Smooth muscle cell of the brain vasculature (primary cell): ENCODE measurements at places on chromosomes 1 and 21.

GRCh38 chr1:60572378-60572777 lies 498.8 kb upstream of the C1orf87 start:
- DNase-seq: no peak

DNA sequence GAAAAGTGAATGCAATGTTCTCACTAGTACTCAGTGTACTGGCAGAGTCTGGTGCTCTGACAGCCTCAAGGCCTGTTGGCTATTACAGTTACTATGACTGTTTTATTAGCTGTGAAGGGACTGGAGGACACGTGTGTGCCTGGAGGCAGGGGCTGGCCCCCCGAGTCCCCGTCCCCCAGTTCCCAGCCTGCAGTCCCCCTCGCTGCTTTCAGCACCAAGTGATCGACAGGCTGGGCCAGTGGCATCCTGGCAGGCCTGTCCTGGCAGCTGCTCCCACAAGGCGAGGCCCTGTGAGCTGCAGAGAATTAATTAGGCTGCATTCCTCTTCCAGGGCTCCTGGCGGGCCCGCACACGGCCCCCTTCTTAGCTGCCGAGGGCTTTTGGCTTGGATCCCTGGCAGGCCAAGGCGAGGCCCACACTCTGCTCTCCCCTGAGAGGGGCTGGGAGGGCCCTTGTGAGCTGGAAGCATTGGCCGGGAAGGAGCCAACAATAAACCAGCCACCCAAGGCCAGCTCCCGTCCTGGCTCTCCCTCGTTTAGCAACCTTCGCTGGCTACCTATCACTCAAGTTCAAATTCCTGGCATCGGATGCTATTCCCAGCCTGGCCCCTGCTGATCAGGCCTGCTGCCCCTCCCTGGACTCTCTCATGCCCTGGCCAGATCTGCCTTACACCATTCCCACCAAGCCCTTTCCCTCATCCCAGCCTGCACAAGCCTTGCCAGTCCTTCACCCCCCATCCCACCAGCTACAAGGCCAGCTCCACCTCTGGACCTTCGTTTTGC lies 9.8 kb downstream of the EDN2 start:
- DNase-seq: no peak

DNA sequence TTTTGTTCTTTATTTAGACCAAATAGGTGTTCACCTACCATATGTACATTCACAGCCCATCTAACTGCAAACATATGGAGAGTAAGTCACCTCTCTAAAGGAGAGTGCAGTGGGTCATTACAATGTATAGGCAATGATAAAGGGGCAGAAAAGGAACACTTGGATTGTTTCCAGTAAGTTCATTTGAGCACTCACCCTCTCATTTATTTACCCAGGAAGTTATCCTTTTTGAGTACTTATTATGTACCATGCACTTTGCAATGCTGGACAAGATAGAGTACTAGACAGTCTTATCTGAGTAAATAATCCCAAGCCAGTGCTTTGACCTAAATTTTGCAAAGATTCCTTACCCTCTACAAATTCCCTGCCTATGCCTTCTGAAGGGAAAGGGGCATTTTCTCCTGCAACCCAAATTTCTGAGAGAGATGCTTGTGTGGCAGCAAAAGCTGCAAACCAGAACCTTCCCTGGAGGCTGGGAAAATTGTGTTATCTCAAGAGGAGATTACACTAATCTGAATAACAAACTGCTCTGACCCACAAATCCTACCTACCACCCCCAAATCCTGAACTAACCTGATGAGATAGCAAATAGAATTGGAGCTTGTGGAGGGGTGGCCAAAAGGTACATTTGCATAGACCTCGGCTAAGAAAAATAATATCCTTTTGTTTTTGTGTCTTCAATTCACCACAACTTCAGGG lies 18.6 kb upstream of the RGS8 start:
- no peak for DNase-seq

DNA sequence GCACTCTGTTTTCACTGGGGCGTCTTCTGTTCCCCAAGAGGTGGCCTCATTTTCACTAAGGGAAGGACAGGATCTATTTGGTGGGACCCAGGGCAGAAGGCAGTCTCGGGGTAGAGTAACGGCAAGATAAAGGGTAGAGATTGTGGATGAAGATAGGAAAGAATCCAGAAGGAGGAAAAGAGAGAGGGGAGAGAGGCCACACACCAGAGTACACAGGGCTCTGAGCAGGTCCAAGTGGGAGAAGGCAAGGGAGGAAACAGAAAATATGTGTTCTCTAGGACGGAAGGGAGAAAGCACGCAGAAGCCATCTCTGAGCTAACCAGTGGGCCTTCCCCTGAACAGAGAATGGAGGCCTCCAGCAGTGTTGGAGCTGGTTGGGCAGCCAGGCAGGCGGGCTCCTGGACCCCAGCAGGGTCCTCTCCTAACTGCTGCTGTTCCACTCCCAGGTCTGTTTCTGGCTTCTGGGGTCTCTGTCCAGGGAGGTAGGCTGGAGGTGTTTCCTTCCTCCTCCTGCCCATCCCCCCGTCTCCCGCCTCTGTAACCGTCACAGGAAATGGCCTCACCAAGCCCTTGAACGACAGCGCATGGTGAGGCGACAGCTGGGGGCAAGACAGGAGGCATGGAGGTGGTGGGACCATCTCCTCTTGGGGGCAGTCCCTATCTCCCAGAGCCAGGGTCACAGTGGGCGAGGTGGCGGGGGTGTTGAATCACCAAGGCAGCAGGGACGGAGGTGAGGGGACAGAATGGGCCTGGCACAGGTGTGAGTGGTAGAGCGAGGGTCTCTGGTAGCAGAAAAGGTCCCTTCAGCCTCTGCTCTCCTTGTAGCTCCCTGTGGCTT lies 649 bp downstream of the PTPN7 start:
- DNase-seq: no peak

DNA sequence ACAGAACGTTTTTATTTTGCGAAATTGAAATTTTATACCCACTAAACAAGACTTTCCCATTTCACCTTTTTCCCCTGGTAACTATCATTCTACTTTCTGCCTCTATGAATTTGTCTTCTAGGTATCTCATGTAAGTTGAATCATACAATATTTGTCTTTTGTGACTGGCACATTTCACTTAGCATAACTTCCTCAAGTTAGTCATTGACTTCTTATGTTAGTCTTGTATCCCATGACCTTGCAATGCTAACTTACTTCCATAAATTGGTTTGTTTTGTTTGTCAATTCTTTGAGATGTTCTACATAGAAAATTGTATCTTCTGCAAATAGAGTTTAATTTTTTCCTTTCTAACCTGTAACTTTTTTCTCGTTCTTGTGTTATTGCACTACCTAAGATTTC lies 26.9 kb downstream of the SH3BP5L start:
- no peak for DNase-seq

DNA sequence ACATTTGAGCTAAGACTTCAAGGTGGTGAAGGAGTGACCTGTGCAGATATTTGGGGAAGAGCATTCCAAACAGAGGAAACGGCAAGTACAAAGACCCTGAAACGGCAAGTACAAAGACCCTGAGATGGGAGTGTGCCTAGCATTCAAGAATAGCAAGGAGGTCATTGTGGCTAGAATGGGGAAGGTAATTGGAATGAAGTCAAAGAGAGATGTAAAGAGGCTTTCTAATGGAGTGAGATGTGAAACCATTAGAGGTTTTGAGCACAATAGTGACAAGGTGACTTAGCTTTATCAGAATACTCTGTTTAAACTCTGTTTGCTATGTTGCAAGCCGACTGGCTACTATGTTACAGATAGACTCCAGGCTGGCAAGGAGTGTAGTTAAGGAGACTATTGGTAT lies 4.4 kb downstream of the CDC7 start:
- no peak for DNase-seq

GRCh38 chr1:240500647-240501046 lies 111.3 kb downstream of the GREM2 start:
- DNase-seq: no peak

DNA sequence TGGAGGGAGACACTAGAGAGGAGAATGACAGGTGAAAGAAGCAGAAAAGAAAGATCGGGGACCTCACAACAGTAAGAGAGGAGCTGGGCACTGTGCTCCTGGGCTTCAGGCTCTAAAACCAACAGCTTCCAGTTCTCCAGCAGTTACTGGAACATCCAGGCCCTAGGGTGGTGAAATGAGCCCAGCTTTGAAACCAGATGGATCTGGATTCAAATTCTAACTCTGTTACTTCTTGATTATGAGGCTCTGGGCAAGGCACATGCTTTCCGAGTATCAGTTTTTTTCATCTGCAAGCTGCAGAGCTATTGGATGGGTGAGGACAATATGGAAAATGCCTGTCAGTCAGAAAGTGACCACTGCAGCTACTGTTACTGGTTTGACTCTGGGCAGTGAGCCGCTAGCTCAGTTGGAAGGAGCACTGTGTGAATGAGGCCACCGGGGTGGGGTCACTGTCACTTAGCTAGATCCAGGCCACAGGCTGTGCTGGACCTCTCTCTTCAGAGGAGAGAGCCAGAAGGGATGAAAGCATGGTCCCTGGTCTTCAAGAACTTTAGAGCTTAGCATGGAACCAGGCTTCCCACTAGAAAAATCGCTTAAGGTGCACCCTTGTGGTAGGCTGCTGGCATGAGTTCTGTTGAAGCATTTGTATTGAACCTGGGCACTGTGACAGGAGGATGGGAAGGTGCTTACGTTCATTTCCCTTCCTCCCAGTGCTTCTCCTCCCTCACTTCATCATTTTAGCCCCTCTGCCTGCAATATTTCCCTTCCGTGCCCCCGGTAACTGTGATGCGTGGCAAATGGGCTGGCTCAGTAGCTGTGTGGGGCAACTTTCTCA lies 12.2 kb downstream of the PLEKHO1 start:
- no peak for DNase-seq

DNA sequence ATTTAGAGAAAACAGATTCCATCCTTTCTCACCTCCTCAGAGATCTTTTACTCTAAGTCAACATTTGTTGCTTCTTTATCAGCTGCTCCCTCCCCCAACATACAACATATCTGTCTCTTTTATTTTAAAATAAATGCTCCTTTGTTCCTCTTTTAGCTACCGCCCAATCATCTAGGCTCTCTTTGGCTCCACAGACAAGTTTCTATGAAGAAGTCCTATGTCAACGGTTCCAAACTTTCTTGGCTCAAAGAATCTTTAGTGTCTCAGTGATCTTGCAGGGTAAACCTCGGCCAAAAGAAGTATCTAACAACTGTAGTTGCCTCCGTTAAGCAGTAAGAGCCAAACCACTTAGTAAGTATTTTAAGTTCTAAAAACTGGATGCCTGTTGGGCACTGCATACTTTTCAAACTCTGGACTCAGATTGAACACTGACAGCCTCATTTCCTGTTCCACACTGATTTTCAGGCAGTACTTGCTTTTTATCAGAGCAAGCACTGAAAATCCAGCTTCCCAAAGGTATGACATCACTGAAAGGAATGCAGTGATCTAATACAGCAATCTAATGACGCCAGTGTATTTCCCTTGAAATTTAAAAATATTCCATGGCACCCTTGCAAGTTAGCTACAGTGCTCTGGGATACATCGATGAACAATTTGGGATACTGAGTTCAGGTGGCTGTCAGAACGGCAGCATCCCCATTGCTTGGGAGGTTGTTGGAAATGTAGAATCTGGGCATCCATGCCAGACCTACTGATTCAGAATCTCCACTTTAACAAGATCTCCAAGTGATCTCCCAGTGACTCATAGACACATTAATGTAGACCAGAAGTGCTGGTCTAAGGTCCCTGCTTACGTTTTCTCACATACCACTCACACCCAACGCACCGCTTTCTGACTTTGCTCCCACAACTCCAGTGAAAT lies 26.8 kb downstream of the EGLN1 start:
- peak; percentile 58 for DNase-seq

DNA sequence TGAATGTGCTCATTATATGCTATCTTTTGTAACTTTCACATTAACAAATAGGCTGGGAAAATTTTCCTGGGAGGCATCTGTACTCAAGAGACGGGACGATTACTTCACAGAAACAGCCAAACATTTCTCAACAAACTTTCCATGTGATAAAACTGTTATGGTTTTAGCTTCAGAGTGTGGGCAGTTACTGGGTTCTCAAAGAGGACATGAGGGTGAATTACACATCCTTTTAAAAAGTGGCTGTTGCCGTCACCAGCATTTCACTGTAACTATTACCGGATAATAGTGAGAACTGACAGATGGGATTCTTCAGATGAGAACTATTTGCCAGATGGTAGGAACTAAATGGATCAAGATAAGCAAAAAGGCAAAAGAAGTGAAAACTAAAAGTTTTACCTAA lies 109.1 kb downstream of the APP start:
- no peak for DNase-seq

- DNase-seq: no peak
Observed at GRCh38 chr1:33074193-33074945, 6.6 kb upstream of the AZIN2 start.

DNA sequence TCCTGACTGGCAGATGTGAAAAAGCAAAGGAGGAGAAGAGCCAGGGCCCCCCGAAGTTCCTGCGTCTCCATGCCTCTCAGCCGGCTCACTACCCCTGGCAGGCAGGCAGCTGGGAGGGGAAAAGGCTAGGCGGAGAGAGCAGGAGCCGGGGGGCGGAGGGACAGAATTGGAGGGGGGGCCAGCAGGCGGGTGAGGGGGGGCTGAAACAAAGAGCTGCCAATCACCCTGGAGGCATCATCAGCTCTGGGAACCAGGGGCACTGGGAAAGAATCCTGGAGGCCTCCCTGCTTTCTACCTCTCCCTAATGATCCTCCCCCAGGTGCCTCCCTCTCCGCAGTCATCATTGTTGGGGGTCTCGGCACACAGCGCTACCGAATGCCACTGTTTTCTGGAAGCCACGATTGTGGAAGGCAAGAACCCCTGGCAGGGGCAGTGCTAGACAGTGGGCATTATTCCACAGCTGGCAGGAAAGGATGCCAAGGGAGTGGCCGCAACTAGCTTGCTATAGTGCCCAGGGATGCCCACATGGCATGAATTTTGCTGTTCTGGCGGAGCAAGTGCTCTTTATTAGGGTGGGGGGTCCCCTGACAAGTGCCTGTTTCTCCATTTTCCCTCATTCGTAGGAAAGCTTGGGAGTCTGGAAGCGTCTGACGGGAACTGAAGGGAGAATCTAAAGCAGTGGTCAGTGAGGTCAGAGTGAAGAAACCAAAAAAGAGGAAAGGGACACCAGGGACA lies at the start of gene THBS3:
TSS of gene THBS3 (minus strand) at position 92 of the 735 bp plus-strand sequence. CDS start at position 71, 21 bp downstream.
- DNase-seq: no peak

- peak; percentile 64 for DNase-seq
Observed at GRCh38 chr1:208131621-208132286, 112.4 kb downstream of the PLXNA2 start.

DNA sequence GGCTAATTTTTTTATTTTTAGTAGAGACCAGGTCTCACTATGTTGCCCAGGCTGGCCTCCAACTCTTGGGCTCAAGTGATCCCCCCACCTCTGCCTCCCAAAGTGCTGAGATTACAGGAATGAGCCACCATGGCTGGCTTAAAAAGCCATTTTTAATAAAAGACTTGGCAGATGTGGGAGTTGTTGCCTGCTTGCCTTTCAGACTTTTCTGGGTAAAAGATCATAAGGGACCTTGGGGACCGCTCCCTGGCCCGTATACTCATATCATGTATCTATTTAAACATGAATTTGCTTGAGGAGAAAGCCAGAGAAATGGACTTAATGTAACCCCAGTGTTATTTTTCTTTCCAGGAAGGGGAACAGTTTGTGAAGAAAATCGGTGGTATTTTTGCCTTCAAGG lies 23.4 kb upstream of the PODN start:
- DNase-seq: no peak

DNA sequence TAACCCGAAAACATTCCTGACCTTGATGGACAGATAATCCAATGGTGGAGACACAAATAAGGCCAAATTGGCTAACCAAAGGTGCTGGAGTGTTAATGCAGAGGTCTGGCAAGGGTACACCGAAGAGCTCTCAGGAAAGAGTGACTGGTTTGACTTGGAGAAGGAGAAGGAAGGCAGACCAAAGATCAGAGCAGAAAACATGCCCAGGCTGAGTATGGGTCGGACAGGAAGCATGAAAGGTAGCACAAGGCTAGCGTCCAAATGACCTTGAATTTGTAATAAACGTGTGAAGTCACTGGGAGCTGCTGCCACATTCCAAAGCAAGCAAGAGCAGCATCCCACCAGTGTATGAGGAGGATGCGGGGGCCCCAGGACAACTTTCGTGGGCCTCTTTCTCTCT lies 45.7 kb downstream of the APP start:
- DNase-seq: no peak
